ENCODE measurements at places on chromosomes 6 and 20.

- DNase-seq = no peak
Measured at GRCh38 chr6:43276577-43277305, 21.3 kb upstream of the SLC22A7 start.

- DNase-seq = no peak
Measured at GRCh38 chr20:19120569-19120968, 91.9 kb upstream of the SLC24A3 start.

DNA sequence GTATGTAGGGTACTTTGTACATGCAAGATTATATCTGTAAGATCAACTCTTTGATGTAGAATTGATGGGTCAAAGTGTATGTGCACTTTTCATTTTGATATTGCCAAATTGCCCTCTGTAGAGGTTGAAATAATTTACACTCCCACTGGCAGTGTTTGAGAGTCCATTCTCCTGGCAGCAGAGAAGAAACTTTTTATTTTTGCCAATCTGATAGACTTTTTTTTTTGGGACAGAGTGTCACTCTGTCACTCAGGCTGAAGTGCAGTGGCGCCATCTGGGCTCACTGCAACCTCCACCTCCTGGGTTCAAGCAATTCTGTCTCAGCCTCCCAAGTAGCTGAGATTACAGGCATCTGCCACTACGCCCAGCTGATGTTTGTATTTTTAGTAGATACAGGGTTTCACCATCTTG, 199.2 kb downstream of the ZFAND3 start:
- DNase-seq = no peak

- no peak for DNase-seq
Measured at GRCh38 chr6:163958646-163959045, 544.1 kb downstream of the QKI start.

All from left renal pelvis (tissue), 4 donors.